Cerebellum (tissue), 4 donors: ENCODE measurements at places on chromosomes 1 and 21.

DNA sequence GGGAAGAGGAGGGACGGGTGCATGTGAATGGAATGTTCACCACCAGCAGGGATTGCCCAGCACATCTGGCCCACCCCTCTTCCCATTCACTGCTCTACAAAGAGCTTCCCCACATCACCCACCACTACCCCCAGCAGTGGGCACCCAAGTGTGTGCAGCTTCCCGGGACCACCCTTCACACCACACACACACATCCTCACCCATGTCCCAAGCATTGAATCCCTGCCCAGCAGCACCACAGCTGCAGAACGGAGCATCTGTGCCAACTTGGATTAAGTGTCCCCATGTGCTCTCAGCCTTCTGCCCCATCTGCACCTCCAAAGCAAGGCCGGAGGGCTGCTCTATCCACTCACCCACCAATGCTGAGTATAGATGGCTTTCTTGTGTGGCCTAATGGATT lies 141.4 kb downstream of the PSMG1 start:
- no peak for DNase-seq

- no peak for DNase-seq
Measured at GRCh38 chr1:168845140-168845539, 116.1 kb upstream of the DPT start.

DNA sequence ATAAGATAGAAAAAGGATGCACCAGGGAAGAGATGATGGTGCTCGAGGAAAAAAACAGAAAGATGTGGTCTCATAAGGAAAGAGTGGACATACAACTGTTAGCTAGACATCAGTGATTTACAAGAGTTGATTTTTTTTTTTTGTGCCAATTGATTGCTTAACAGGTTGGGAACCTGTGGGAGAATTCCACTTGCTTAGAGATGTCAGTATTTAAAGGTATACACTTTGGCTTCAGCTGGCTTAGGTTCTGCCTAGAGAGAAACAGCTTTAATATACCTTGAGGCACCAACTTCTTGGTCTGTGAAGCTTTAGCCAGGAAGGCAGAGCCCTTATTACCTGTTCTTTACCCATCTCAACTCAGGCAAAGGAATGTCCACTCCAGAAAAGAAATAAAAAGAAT lies 303.8 kb downstream of the PAPPA2 start:
- no peak for DNase-seq

GRCh38 chr1:213374369-213374768 lies 323.3 kb downstream of the RPS6KC1 start:
- peak; percentile 57 for DNase-seq

DNA sequence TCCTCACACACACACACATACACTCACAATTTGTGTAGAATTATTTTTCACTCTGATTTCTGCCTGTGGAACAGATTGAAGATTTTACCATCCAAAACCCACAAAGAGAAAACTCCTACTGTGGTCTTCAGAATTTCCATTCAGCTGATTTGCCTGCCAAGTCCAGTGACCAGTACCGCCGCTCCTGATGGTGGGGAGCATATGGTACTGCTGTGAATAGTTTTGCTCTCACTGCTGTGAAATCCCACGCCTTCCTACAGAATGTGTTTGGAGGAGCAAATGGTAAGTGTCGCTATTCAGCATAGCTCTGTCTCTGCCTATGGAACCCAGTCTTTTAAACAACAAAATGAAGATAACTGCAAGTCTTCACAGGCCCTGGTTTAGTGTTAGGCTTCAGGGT lies 629.5 kb downstream of the LMO4 start:
- peak; percentile 79 for DNase-seq

- DNase-seq: peak; percentile 79
Measured at GRCh38 chr1:145963265-145964019, 933 bp downstream of the ANKRD34A start.

GRCh38 chr1:158611916-158612315 lies 6.8 kb downstream of the OR10Z1 start:
- DNase-seq: no peak

GRCh38 chr1:238345837-238346236 lies 455.1 kb upstream of the ZP4 start:
- DNase-seq: no peak

- DNase-seq: no peak
Measured at GRCh38 chr1:22739648-22740385, 29.2 kb downstream of the EPHB2 start.

DNA sequence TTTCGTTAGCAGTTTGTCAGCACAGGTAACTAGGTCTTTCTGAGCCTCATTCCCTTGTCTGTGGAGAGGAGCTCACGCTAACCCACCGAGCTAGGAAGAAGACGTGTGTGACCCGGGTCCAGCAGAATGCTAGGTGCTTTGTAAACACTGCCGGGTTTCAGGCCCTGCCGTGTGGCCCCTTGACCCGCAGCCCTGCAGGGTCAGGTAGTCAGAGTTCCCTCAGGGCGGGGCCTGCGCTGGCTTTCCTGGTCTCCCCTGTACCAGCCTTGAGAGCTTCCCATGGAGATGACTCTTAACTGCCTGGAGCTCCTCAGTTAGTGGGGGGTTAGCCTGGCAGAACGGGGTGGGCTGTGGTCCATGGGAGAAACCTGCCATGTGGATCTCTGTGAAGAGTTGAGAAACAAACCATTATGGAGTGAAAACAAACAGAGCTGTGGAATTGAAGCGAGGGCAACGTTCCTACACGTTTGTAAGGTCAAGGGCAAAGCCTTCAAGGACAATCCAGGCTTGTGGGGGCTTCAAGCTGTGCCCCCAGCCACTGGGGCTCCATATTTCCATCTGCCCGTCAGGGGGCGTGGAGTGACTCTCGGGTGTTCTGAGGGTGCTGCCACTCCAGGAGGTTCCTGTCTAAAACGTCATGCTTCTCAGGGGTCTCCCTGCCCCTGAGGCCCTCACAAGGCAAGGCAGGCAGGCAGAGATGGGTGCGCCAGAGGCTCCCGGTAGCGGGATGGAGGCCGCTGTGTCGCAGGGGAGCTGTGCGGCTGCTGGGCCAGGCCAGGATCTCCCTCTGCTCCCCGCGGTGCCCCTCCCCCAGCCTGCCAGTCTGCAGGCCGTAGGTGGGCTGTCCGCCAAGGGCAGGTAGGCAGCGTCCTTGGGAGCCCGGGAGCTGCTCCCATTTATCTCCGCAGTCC lies 23.8 kb downstream of the LHX4 start:
- no peak for DNase-seq

- DNase-seq: no peak
Measured at GRCh38 chr1:111959436-111959835, 30.0 kb downstream of the KCND3 start.

- no peak for DNase-seq
Measured at GRCh38 chr1:160474392-160475242, 48.4 kb downstream of the SLAMF6 start.

DNA sequence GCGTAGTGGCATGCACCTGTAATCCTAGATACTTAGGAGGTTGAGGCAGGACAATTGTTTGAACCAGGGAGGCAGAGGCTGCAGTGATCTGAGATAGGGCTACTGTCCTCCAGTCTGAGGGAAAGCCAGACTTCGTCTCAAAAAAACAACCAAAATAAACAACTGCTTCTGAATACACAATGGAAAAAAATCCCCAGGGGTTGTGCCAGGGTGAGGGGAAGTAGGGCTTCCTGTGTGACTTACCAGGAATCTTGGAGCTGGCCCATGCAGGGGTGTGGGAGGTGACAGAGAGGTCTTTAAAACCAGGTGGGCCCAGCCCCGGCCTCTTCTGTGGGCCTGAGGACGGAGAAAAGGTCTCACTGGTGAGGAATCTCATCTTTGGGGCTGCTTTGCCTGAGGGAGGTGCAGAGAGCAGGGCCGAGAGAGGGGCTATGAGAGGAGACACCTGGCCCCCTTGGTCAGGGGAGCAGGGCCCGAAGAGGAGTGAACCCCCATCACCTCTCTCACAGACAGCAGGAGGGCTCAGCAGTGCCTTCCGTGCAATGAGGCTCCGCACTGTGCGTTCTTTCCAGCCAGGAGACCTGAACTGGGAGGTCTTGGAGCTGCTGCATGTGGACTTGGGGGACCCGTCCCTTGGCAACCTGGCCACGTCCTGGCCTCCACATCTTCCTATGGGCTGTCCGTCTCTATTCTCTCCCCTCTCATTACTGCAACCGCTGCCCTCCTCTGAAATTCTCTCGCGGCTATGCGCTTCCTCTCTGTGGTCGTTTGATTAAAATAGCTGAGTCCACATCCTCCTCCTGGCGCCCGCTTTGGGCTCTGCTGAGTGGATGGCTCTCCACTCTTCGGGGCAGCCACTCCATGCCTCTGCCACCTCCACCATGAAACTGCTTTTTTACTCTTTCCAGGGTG lies 10.7 kb downstream of the PLA2G5 start:
- no peak for DNase-seq

DNA sequence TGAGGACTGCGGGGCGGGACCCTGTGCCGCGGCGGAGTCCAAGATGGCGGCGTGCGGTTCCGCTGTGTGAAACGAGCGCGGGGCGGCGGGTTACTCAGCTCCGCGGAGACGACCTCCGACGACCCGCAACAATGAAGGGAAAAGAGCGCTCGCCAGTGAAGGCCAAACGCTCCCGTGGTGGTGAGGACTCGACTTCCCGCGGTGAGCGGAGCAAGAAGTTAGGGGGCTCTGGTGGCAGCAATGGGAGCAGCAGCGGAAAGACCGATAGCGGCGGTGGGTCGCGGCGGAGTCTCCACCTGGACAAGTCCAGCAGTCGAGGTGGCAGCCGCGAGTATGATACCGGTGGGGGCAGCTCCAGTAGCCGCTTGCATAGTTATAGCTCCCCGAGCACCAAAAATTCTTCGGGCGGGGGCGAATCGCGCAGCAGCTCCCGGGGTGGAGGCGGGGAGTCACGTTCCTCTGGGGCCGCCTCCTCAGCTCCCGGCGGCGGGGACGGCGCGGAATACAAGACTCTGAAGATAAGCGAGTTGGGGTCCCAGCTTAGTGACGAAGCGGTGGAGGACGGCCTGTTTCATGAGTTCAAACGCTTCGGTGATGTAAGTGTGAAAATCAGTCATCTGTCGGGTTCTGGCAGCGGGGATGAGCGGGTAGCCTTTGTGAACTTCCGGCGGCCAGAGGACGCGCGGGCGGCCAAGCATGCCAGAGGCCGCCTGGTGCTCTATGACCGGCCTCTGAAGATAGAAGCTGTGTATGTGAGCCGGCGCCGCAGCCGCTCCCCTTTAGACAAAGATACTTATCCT lies 430 bp downstream of the RBM15 start:
- DNase-seq: peak; percentile 55

DNA sequence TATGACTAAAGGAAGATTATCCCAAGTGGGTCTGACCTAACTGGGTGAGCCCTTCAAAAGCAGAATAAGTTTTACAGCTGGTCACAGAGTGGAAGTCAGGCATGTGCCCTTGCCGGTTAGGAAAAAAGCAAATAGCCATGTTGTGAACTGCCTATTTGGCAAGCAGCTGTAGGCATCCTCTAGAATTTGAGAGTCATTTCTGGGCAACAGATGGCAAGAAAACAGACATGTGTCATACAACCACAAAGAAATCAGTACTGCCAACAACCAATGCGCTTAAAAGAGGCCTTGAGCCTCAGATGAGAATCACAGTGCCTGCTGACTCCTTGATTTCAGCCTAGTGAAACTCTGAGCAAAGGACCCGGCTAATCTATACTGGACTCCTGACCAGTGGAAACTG lies 26.8 kb downstream of the LRRC53 start:
- peak; percentile 19 for DNase-seq

GRCh38 chr1:26317612-26318337 lies at the start of gene CD52:
Gene CD52, plus strand, starts transcription at chr1:26317958. Its CDS starts 60 bp downstream, at chr1:26318018.
- DNase-seq: no peak

- DNase-seq: no peak
Measured at GRCh38 chr1:197480446-197480845, 212.4 kb downstream of the CRB1 start.

DNA sequence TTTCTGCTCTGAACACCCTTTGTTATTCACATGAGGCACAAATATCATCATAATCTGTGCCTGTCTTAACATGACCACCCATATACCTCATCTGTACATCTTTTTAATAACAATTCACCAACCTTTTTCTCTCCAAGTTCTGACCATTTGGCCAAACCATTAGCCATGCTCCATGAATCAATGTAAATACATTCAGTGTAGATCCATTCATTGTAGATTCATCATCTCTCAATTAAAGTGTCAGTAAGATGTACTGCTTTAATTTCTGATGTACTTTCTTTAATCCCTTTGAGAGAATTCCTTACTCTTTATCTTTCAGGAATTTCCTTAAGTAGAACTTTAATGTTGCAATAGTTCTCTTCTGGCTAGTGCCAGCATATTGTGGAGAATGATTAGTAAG lies 126.2 kb upstream of the LRRC7 start:
- DNase-seq: no peak

- no peak for DNase-seq
Measured at GRCh38 chr1:241419986-241420385, 63.0 kb upstream of the RGS7 start.

GRCh38 chr1:104878203-104878909 lies 1128.7 kb downstream of the AMY1C start:
- no peak for DNase-seq

- no peak for DNase-seq
Measured at GRCh38 chr1:202858331-202858730, 30.6 kb downstream of the RABIF start.

- no peak for DNase-seq
Measured at GRCh38 chr1:171052977-171053376, 37.7 kb upstream of the FMO3 start.

- DNase-seq: no peak
Measured at GRCh38 chr1:9198538-9199361, 35.8 kb upstream of the H6PD start.

DNA sequence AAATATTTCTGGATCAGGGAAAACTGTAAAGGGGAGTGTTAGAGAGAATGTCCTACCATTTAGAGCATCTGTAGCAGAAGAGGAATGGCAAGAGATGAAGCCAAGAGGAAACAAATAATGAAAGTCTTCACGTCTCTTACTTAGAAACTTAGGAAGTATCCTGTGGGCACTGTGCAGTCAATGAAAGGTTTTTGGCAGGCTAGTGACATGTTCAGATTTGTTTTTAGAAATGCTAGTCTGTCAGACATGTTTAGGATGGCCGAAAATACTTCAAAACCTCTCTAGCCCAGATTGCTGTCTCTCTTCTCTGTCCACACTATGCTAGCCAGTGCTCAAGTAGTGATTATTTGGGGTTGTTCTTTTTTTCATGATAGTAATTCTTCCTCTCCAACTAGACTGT lies 48.6 kb upstream of the RGL1 start:
- DNase-seq: no peak

DNA sequence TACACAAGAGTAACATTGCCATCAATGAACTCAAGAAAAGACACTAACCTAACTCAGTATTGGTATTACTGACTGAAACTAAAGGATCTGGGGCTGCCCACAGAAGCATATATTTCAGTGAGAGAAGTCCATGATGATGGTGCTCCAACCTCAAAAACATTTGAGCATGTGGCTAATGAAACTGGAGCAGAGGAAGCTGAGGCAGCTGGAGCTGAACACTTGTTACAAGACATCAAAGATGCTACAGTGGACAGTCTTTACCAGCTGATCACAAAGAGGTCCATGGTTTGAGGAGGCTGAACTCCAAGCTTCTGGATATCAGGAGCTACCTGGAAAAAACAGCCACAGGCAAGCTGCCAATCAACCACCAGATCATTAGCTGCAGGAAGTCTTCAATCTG lies 42.2 kb upstream of the TTC39A start:
- DNase-seq: no peak
